ENCODE measurements at places on chromosomes 6 and 20.

DNA sequence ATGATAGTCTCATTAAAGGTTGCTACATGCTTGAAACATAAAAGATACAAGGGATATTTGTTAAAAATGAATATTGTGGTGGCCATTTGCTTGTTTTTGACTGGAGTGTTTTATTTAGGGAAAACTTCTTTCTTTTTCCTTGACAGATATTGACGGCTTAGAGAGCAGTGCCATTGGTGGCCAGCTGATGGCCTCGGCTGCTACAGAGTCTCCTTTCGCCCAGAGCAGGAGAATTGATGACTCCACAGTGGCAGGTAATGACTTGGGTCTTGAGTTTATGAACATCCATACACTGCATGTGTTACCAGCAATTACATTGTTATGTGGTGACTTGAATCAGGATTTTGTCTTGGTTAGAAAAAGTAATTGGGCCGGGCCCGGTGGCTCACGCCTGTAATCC lies 67.5 kb upstream of the PBOV1 start:
- no peak overlapping the region for H3K4me3 ChIP-seq
- H3K36me3 ChIP-seq = no peaks in the 10 kb centered on the region
- peaks cover 5% of the 10 kb centered on the region for H3K4me1 ChIP-seq

DNA sequence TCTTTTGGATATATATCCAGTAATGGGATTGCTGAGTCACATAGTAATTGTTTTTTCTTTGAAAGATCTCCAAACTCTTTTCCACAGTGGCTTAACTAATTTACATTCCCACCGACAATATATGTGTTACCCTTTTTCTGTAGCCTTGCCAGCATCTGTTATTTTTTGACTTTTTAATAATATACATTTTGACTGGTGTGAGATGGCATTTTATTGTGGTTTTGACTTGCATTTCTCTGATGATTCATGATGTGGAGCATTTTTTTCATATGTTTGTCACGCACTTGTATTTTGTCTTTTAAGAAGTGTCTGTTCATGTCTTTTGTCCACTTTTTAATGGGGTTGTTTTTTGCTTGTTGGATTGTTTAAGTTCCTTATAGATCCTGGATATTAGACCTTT lies 58.9 kb upstream of the OPRM1 start:
- no peaks in the 10 kb centered on the region for H3K36me3 ChIP-seq
- no peak overlapping the region for H3K4me3 ChIP-seq
- no peak for DNase-seq
- H3K27ac ChIP-seq = no peak overlapping the region
- peaks cover 2% of the 10 kb centered on the region for H3K27me3 ChIP-seq
- no peaks in the 10 kb centered on the region for H3K4me1 ChIP-seq

- peaks cover 7% of the 10 kb centered on the region for H3K4me1 ChIP-seq
- DNase-seq = no peak
- H3K27me3 ChIP-seq = no peaks in the 10 kb centered on the region
- no peak overlapping the region for H3K4me3 ChIP-seq
These were observed 41.7 kb downstream of the RIOK1 start for GRCh38 chr6:7431313-7431673.

DNA sequence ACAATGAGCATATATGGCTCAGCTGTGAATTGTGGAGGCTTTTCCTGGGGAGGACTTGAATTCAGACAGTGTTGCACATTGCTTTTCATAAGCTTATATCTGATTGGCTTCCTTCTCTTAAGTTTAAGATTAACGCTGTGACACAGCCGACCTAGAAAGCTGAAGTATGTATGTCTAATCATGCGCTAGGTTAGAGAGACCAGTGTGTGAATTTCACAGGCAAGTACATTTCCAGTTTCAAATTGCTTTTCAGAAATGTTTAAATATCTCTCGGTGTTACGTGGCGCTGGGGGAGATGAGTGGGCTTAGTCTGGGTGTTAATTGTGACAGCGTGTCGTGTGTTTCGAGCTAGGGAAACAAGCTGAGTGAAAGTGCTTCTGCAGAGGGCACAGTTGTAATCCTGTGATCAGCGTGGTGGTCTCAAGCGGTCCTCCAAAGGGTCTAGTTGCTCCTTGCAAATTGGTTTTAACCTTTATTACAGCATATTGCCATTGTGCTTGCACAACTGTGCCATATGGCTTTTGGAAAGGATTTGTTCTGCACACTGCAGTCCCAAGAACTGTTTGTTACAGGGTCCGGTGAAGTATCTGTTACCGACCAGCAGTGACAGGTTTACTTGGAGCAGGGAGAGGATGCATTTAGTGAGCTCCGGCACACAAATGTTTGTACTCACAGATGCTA lies 166.6 kb downstream of the SASH1 start:
- peaks cover 39% of the 10 kb centered on the region for H3K4me1 ChIP-seq
- H3K27me3 ChIP-seq = no peaks in the 10 kb centered on the region
- no peak for DNase-seq
- no peaks in the 10 kb centered on the region for H3K36me3 ChIP-seq

DNA sequence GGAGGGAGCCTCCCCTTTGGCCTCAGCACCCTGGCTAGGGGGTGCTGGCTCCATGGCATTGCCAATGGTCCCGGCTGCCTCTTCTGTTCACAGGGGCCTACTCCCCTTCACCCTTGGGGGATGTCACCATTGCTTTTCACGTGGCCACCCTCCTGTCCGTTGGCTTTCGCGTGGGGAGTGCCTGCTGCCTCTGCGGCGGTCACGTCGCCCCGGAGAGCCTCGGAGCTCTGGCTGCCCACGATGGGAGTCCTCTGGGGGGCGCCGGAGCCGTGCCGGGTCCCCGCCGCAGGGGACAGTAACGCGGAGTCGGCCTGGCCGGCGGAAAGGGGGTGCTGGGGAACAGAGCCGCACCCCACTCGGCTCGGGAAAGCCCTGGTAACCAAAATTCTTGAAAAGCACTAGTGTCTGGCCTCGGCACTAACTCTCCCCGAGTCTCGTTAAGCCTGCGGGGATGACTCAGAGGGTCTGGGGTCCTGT lies 661 bp upstream of the HEBP2 start:
- peaks cover 19% of the 10 kb centered on the region for H3K4me1 ChIP-seq
- H3K36me3 ChIP-seq = peaks cover 16% of the 10 kb centered on the region
- DNase-seq = no peak
- no peaks in the 10 kb centered on the region for H3K27me3 ChIP-seq

- no peak overlapping the region for H3K27ac ChIP-seq
- no peaks in the 10 kb centered on the region for H3K36me3 ChIP-seq
- H3K4me1 ChIP-seq = peaks cover 24% of the 10 kb centered on the region
- no peak for DNase-seq
- no peaks in the 10 kb centered on the region for H3K27me3 ChIP-seq
- no peak overlapping the region for H3K4me3 ChIP-seq
These were observed 90.8 kb downstream of the CLIC5 start for GRCh38 chr6:45924763-45925342.

DNA sequence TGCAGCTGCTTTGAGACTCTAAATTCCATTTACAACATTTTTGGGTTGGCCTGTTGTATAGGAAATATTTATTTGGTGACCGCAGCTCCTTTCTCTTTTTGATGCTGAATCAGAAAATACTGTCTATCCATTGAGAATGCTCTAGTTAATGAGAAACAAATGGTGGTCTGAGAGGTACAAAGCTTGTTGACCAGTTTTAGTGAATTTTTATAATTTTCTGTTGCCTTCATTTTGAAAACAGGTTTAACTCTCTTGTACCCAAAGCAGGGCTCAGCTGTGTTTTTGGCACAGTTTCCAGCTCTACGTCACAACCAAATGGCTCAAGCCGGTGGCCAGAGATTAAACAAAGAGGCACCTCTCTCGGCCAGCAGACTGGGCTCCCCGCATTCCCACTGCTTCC lies 113.2 kb downstream of the FNDC1 start:
- H3K4me3 ChIP-seq = no peak overlapping the region
- H3K4me1 ChIP-seq = no peaks in the 10 kb centered on the region
- DNase-seq = no peak
- no peak overlapping the region for H3K27ac ChIP-seq
- no peaks in the 10 kb centered on the region for H3K27me3 ChIP-seq

- H3K36me3 ChIP-seq = no peaks in the 10 kb centered on the region
- no peak for DNase-seq
- H3K4me1 ChIP-seq = peaks cover 25% of the 10 kb centered on the region
- H3K27ac ChIP-seq = no peak overlapping the region
- no peak overlapping the region for H3K4me3 ChIP-seq
- H3K27me3 ChIP-seq = peaks cover 40% of the 10 kb centered on the region
These were observed 71.9 kb downstream of the SRC start for GRCh38 chr20:37417617-37418467.

All from mesothelial cell of epicardium (in vitro differentiated cells).